CD4-positive, alpha-beta T cell treated with Interleukin-17A for 4 hours (primary cell): ENCODE measurements at places on chromosomes 5 and 9.

DNA sequence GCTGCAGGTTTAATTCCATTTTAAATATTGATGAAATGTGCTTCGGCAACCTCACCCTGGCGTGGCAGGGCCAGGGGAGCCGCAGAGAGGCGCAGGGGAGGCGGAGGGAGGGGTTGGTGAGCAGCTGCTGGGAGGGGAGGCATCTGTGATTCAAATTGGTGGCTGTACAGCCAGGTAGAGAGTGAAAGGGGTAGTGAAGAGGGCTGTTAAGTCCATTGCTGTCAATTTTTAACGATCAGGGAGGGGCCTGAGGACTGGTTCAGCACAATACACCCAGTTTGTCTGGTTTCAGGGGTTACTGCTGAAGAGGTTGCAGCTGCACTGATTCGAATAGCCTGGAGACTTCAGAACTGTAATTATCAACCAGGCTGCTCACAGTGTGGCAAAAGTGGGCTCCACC is 31.3 kb downstream of the LHX6 start:
- DNase-seq = no peak

DNA sequence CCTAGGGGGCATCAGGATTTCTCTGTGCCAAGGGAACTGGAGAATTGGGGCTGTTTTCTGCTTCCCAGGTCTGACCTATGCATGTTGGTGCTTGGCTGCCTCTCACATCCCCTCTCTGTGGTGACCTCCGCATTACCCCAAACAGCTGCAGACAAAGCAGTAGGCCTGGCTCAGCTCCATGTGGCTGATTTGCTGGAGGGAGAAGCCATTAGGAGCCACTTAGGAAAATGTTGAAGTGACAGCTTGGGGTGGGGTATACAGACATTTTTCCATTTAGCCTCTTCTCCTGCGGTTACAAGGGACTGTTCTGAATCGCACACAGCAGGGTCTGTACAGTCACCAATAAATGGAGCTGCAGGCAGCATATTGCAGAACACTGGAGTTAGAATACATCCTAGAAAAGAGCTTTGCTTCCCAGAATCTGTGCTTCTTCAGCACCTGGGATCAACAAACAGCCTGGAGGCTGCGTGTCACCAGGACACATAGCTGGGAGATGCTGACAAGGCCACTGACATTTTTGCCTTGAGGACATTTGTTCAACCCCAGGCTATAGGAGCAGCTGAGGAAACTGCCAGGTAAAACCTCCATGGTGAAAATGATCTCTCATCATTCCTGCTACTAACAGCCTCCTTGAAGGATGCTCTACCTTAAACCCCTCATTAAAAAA is 335.3 kb downstream of the DIRAS2 start:
- DNase-seq = no peak

DNA sequence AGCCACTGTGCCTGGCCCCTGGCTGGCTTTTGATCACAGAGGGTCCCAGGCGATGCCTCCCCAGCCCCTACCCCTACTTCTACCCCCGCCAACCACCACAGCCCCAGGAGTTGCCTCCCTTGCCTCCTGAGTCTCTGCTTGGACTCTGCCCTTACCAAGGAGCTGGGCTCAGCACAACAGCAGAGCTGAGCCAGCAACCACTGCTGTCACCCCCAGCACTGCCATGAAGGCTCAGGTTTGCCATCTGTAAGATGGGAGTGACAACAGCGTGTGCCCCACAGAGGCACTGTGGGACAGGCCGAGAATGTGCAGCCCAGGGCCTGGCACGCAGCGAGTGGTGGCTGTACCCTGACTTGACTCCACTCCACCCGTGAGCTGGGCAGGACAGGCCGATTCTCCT is 63.1 kb upstream of the ASS1 start:
- DNase-seq = no peak

DNA sequence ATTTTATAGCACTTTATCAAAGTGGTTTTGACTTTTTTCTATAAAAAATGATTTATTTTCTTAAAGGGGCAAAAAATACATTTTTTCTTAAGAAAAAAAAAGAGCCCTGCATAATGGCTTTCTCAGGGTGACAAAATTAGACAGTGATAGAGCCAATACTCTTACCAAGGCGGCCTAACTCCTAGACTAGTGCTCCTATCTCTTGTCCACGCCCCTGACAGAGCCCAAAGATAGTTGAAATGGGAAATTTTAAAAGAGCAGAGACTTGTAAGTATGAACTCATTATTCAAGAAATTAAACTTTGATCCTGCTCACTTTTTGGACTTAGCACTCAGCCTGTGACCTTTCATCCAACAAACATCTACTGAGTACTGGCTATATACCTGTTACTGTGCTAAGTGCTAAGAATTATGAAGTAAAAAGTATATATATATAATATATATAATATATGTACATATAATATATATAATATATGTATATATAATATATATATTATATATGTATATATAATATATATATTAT is 1.2 kb downstream of the INVS start:
- no peak for DNase-seq

DNA sequence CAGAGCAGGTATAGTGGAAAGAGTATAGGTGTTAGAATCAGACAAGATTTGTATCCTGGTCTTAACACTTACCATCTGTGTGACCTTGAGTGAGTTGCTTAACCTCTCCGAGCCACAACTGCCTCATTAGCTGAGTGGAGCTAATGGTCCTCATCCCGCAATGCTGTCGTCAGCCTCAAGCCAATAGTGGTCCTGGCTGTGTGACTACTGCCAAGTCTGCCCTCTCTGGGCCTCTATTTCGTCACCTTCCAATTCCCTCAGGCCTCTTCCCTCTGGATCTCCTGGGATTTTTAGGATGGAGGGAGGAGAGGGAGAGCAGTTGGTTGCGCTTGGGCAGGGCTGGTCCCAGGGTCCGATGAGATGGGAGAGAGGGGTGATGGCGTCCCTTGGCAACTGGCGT is 41.6 kb downstream of the STOM start:
- DNase-seq = no peak
